Head of caudate nucleus (tissue), 42 donors: ENCODE measurements at places on chromosomes 11 and 22.

DNA sequence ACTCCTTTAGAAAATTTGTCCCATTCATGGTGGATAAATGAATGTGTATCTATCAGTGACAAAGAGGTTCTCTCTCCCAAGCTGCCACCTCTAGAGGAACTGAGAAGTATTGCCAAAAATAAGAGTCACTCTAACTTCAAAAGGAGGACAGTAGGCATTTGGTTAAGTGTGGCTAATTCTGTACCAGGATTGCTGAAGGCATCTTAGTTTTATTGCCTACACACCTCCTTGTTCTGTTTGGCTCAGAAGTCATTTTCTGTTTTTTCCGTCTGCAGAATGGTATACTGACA lies 189.0 kb upstream of the MPPED2 start:
- no peak for DNase-seq

DNA sequence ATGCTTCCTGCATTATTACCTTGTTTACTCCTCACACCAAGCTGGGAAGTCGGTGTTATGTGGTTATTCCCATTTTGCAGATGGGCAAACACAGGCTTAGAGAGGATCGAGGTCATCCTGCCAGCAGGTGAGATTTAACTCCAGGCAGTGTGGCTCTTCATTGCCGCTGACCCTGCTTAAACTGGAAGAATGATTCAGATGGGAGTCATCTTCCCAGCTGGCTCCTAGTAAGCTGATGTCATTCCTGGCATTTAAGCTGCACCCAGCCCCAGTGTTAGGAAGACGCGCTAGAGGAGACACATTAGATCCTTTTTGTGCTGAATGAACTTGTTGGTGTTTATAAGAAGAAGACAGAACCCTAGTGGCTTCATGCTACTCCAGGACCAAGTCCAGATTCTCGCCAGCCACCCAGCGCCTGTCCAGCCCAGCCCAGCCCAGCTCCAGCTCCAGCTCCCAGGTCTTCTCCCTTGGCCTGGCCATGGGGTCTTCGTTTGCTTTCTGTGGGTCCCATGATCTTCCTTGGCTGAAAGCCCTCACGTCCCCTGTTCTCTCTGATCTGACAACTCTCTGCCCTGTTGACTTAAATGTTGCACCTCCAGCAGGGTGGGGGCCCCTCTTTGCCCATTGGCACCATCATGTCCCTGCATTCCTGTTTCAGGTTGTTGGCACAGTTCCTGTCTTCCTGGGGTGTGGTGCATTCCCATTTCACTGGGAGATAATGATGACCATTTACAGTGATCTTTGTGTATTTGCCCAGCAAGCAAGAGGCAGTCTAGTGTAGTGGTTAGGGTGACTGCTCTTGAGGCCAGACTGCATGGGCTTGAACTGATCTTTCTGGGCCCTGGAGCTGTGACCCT lies 13.6 kb downstream of the PARVB start:
- no peak for DNase-seq

DNA sequence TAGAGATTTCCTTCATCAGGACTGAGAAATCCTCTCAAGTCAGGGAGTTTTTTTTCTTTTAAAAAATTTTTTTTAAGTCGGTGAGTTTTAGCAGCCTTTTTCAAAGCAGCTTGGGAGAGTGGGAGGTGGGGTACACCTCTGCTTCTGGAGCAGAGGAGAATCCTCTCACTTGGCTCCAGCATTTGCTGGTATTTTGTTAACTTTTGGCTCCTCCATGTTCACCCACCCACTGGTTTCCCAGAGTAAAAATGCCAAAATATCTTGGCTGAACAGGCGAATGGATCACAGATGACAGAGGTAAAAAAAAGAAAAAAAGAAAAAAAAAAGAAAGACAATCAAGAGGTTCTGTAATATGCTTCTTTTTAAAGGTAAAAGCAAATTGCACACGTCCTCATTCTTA lies 68.0 kb downstream of the GAB2 start:
- DNase-seq: peak; percentile 33

DNA sequence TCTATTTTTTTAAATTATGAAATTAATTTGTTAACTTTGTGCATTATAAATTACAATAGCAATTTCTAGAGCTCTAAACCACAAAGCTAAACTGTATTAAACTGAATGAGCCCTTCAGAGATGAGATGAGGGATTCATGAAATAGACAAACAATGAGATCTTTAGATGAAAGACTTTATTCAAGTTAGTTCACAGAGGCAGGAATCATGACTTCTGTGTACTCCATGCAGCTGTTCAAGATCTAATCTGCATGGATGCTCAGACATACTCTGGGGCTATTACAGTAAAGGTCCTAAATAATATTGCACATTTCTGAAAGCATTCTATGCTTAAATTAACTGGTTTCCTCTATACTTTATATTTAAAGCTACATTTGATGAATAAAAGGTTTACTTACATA lies 122.7 kb downstream of the FCHSD2 start:
- no peak for DNase-seq

DNA sequence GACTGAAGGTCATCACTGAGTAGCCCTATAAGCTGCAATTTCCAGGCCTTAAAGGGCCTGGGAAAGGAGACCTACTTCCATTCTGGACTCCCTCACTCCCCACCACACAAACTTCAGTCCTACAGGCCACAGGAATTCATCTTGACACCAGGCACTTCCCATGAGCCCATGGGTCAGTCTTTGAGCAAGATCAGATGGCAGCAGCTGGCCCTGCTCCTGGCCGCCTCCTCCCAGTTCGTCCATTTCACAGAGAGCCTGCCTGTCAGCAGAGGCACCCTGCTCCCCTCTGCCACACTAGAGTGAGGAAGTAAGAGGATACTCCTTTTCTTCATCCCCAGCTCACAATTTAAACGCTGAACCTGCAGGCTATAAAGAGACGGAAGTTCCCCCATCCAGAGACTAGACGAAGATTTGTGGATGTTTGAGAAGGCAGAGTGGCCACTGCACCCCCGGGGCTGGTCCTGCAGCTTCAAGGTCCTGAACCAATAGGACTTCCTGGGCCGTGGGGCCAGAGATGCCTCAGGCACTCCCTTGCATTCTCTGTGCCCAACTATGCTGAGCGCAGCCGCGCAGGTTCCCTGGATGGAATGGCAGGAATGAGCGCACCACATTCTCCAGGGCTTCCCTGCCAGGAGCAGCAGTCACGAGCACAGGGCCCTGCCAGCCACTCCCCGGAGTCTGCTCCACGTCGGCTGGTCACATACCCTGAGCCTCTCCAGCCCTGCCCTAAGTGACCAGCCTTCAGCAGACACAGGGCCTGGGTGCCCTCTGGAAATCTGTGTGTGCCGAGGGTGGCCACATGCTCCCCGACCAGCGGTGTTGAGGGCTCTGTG lies 33.5 kb upstream of the BID start:
- DNase-seq: no peak

- peak; percentile 69 for DNase-seq
Measured at GRCh38 chr11:119729951-119730613, 1.1 kb upstream of the NECTIN1 start.

GRCh38 chr11:27087432-27087831 lies 46.8 kb downstream of the BBOX1 start:
- no peak for DNase-seq

DNA sequence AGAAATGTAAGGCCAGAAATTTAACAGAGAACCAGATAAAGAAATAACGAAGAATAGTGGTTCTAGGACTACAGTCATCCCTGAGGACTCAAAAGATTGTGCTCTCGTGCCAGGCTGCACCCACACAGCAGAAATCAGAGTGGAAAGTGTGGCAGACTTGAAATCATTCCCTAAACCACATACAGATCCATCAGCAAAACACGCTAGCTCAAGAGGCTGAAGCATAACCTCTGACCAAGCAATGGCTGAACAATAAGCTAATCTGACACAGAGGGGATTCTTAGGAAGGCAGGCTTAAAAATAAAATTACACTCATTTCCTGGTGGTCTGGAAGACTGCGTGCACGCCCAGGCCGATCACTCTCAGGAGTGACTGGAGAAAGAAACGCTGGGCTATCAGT lies 19.0 kb downstream of the NCF4 start:
- no peak for DNase-seq

GRCh38 chr11:78218707-78219492 lies 30.2 kb downstream of the USP35 start:
- DNase-seq: no peak

DNA sequence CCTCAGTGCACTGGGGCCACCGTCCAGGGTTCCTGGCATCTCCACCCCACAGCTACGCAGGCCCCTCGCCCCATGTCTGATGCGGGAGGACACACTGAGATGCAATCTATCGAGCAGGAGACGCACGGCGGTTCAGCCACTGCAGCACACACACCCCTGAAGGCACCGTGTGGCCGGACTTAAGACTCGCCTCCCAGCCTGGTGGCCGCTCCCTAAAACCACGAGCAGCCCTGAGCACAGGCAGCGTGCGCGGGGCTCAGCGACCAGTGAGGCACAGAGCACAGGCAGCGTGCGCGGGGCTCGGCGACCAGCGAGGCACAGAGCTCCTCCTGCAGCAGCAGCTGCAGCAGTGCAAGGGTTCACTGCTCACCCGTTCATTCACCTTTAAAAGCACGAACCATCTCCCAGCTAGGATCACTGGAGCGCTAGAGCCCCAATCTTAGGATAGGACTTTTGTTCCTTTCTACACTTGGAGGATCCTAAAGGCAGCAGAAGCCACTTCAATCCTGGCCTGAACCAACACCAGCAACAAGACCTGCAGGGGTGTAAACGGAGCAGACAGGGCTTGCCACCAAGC lies 31.4 kb downstream of the TOLLIP start:
- no peak for DNase-seq

DNA sequence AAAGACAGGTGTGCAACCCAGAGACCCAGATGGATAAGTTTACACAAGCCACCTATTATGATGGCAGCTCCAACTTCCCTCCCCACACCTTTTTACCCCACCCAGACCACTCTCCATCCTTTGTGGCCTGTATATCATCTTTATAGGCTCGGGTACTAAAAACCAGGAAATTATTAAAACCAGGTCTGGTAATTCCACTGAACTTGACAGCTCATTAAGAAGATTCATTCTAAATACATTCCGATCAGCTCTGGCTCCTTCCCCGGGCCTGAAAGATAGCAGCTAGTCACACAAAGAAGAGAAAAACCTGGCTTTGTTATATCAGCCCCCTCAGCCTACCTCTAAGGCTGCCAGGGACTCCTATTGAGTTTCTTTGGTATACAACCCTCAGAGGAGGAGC lies 67.9 kb upstream of the API5 start:
- no peak for DNase-seq

- peak; percentile 20 for DNase-seq
Measured at GRCh38 chr22:27673839-27674238, 127.7 kb downstream of the MN1 start.

GRCh38 chr11:120819437-120820365 lies 204.2 kb upstream of the TBCEL start:
- DNase-seq: peak; percentile 75

DNA sequence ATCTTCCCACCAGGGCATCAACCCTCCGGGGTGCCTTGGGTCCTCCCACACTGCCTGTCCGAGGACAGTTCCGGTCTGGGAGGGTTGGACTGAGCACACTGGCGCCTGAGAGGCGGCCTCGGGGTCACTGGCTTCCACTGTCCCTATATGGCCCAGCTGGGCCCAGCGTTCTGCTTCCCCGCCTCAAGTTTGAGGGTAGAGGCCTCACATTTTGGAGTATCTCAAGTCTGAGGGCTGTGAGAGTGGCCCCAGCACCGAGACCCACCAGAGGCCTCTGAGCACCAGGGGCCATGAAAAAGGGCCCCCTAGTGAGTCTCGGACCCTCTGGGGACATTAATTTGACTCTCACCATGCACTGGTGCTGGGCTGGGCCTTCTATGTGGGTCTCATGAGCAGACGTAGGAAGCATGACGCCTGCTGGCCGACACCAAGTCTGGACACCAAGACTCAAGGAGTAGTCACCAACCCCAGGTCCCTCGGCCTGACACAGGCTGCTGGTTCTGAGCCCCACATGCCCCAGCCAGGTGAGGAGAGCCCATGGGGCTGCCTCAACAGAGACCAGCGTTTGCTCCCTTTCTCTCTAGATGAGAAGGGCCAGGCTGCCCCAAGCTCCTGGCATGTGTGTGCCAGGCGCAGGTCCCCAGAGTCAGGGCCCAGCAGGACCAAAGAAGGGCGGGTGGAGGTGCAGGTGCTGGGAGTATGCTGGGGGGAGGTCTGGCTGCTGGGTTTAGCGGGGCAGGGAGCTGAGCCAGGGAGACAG lies 27.5 kb downstream of the ARVCF start:
- DNase-seq: no peak

GRCh38 chr11:61052182-61052972 lies 49.9 kb upstream of the CD5 start:
- DNase-seq: no peak

DNA sequence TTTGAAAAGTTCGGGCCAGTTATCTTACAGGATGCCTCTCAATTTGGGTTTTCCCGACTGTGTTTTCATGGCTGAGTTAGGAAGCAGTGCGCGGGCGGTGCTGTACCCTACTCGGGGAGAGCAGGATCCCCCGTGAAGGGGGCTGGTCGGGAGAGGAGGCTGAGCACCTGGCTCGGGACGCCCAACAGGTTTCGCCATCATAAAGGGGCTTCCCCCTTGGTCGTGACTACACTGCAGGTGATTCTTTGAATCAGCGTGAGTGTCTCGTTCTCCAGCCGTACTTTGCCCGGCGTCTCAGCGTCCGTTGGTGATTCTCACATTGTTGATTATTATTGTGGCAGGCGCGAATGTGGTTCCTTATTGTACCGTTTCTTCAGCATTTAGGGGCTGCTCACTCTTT lies 46.6 kb downstream of the ST14 start:
- no peak for DNase-seq

DNA sequence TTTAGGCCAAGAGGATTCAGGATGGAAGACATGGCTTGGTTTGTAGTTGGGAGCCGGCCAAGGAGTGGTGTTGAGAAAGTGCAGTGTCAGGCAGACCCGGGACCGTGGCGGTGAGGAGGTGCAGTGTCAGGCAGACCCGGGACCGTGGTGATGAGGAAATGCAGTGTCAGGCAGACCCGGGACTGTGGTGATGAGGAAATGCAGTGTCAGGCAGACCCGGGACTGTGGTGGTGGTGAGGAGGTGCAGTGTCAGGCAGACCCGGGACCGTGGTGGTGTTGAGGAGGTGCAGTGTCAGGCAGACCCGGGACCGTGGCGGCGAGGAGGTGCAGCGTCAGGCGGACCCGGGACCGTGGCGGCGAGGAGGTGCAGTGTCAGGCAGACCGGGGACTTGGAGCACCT lies 59.7 kb downstream of the LRP5 start:
- DNase-seq: no peak

DNA sequence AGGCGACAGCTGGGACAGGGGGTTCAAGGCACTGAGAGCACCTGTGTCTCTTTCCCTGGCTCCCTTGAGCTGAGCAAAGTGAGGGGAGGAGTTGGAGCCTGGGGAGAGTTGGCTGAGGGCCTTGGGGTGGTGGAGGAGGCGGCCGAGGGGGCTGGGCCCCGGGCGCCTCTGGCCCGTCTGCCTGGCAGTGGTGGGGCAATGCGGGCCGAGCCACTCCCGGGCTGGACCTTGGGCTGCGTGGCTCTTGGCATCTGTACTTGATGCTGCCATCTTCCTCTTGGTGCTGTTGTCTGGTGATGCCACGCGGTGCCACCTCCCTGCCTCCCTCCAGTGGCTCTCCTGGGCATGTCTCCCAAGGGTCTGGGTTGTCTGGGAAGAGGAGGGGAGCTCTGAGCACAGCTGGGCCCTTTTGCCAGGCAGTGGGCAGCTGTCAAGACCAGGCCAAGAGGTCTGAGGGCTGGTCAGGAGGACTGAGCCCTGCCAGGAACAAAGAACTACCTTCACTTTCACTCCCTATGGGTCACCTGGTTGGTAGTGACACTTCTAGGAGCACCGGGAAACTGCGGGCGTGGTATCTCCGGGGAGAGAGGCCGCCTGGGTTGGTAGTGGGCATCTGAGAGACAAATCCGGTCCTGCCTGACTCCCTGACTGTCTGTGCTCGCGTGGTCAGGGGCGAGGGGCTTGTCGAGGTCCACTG lies 1.3 kb downstream of the GRIK4 start:
- DNase-seq: no peak
